ENCODE measurements at places on chromosomes 12 and 14.

GRCh38 chr14:105197211-105197641 lies 16.1 kb upstream of the NUDT14 start:
- no peak for DNase-seq

GRCh38 chr14:98189511-98189910 lies 1082.5 kb downstream of the BCL11B start:
- DNase-seq = no peak

DNA sequence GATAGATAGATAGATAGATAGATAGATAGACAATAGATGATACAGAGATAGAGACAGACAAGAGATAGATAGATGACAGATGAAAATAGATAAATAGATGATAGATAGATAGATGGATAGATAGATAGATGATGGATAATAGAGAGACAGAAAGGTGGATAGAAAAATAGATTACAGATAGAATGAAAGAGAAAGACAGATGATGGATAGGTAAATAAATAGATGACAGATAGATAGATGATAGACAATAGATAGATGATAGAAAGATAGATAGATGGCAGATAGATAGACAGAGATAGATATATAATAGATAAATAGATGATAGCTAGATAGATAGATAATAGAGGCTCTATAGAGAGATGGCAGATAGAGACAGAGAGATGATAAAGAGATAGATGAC lies 523.0 kb downstream of the BCL11B start:
- DNase-seq = no peak

DNA sequence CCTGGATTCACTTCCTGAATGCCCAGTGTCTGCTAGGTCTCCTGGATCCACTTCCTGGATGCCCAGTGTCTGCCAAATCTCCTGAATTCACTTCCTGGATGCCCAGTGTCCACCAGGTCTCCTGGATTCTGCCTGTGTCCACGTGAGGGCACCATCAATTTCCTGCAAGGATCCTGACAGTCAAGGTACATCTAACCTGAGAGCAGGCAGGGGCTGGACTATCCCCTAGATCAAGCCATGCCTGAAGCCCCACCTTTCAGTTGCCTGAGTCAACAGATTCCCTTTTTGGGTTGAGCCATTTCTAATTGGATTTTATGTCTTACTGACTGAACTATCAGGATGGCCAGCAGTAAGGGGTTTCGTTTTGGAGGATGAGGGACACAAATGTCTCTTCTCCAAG lies 49.5 kb downstream of the GALNT9 start:
- DNase-seq = no peak

GRCh38 chr12:2561367-2561766 lies 233.4 kb upstream of the FKBP4 start:
- DNase-seq = no peak
